ENCODE measurements at places on chromosomes 1 and 21. TPM values are rescaled to one million over a fixed set of nuclear protein-coding genes. Genes with fewer than 3 reads are reported as not detected.

Gene TMEM61
- total RNA-seq, result not detected

Gene SGIP1
- total RNA-seq, result 27.1 TPM

GRCh38 chr1:6386371-6386949, 7.1 kb downstream of the ACOT7 start:
- H3K36me3 ChIP-seq, result no peaks in the 10 kb centered on the region
- H3K27ac ChIP-seq, result no peak overlapping the region
- H3K4me1 ChIP-seq, result peaks cover 6% of the 10 kb centered on the region
- DNase-seq, result peak; percentile 42
- H3K27me3 ChIP-seq, result no peaks in the 10 kb centered on the region

GRCh38 chr1:58996341-58997059, 212.7 kb upstream of the JUN start:
- no peak for DNase-seq
- H3K36me3 ChIP-seq, result no peaks in the 10 kb centered on the region
- no peaks in the 10 kb centered on the region for H3K27me3 ChIP-seq
- no peak overlapping the region for H3K4me3 ChIP-seq
- H3K4me1 ChIP-seq, result no peaks in the 10 kb centered on the region
- no peak overlapping the region for H3K27ac ChIP-seq

DNA sequence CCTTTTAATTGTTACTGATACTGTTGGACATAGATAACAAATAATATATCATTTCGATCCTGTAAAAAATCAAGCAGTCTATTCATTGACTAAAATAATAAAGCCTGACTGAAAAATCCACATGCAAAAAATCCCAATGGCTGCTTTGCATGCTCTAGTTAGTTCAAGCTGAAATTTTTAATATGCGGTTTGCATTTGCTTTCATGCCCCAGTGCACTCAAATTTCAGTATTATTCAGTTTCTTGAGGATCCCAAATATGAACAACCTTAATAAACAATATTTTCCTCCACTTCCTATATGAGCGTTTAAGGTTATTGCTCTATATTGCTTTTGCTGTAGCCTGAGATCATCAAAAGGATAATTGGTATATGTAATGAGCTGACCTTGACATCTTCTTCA, 75.1 kb upstream of the DPH5 start:
- DNase-seq, result no peak
- H3K27me3 ChIP-seq, result no peaks in the 10 kb centered on the region
- H3K27ac ChIP-seq, result no peak overlapping the region
- peaks cover 3% of the 10 kb centered on the region for H3K4me1 ChIP-seq

- H3K27ac ChIP-seq, result no peak overlapping the region
- no peaks in the 10 kb centered on the region for H3K4me1 ChIP-seq
- no peaks in the 10 kb centered on the region for H3K36me3 ChIP-seq
Measured at GRCh38 chr1:48127735-48128685, 94.5 kb upstream of the SLC5A9 start.

DNA sequence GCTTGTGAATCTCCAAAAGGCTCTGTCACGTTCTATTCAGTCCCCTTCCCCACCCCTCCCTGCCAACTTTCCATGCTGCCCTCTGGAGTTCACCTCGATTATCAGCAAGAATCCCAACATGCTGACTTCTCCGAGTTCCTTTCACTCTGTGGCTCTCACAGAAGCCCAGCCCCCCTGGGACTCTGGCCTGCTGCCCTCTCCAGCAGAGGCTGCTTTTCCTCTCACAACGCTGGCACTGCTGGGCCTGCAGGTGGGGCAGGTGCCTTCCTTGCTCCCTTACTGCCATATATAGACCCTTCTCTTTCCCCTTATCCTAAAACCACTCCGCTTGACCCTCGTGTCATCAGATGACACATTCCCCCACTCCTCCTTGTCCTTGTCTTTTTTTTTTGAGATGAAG, 10.2 kb upstream of the RNF186 start:
- no peak overlapping the region for H3K4me3 ChIP-seq
- no peak overlapping the region for H3K27ac ChIP-seq
- DNase-seq, result no peak
- H3K27me3 ChIP-seq, result peaks cover 8% of the 10 kb centered on the region
- no peaks in the 10 kb centered on the region for H3K36me3 ChIP-seq
- H3K4me1 ChIP-seq, result no peaks in the 10 kb centered on the region

- no peak for DNase-seq
- no peaks in the 10 kb centered on the region for H3K27me3 ChIP-seq
- no peak overlapping the region for H3K4me3 ChIP-seq
- no peak overlapping the region for H3K27ac ChIP-seq
- H3K4me1 ChIP-seq, result peaks cover 13% of the 10 kb centered on the region
Measured at GRCh38 chr1:167821356-167821685, 92.6 kb downstream of the ADCY10 start.
